ENCODE measurements at places on chromosomes 3 and 15.

DNA sequence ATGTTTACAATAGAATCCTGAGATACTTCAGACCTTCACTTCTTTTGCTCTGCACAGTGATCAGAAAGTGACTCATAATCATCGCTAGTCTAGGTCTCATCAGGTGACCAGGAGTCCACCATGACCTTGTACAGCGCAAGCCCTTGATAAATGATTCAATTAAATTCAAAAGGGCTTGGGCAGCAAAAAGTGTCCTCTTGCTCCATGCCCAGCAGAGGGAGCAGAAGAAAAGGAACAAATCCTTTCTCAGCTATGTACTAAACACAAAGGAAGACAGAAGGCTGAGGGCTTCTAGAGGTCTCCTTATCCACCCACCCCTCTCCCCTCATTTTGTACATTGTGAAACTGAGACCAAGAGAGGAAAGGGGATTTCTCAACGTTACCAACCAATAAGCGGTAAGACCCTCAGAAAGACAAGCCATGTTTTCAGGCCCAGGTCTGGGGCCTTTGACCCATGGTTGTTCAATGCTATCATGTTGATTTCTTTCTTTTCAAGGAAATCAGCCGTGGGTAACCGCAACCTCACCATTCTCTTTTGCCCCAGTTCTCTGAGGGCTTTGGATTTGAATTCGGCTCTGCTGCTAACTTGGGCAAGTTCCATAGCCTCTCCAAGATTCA lies 74.8 kb downstream of the AQP9 start:
- no peak for DNase-seq

DNA sequence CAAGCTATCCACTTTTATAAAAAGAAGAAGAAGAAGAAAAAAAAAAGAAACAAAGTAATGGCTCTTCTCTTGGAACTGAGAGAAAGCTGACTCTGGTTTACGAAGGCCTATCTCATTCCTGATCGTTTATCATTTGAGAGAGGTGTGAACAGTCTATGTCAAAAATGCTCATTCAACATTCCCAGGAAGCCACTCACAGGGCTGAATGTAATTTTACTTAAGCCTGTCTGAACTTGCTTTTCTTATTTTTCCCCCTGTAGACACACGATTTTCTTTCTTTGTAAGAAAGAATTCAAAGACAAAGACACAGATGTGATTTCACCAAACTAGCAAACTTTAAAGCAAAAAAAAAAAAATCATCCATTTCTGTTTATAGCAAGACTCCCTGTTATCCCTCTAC lies 805.8 kb downstream of the FHIT start:
- DNase-seq: no peak

DNA sequence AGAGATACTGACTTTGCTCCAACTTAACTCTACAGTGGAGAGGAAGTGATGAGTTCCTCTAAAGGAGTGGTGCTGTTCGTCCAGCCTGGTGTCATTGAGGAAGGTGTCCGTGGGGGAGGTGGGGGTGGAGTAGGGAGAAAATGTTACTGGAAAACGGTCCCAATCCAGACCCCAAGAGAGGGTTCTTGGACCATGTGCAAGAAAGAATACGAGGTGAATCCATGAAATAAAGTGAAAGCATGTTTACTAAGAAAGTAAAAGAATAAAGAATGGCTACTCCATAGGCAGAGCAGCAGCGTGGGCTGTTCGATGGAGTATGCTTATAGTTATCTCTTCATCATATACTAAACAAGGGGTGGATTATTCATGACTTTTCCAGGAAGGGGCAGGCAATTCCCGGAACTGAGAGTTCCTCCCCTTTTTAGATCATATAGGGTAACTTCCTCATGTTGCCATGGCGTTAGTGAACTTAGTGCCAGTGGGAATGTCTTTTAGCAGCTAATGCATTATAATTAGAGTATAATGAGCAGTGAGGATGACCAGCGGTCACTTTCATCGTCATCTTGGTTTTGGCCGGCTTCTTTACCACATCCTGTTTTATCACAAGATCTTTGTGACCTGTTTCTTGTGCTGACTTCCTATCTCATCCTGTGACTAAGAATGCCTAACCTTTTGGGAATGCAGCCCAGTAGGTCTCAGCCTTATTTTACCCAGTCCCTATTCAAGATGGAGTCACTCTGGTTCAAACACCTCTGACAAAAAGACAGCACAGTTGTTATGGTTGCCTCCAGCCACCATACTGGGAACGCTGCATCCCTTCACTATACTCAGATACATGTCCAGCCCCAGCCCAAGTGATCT lies 38.6 kb downstream of the CLEC3B start:
- DNase-seq: no peak

- no peak for DNase-seq
Measured at GRCh38 chr3:192887701-192888100, 30.0 kb downstream of the MB21D2 start.

GRCh38 chr15:93223803-93224202 lies 134.8 kb upstream of the RGMA start:
- no peak for DNase-seq

- DNase-seq: no peak
Measured at GRCh38 chr3:57065588-57065987, 5.1 kb downstream of the SPATA12 start.

GRCh38 chr3:160195106-160195505 lies 30.1 kb upstream of the C3orf80 start:
- DNase-seq: no peak

DNA sequence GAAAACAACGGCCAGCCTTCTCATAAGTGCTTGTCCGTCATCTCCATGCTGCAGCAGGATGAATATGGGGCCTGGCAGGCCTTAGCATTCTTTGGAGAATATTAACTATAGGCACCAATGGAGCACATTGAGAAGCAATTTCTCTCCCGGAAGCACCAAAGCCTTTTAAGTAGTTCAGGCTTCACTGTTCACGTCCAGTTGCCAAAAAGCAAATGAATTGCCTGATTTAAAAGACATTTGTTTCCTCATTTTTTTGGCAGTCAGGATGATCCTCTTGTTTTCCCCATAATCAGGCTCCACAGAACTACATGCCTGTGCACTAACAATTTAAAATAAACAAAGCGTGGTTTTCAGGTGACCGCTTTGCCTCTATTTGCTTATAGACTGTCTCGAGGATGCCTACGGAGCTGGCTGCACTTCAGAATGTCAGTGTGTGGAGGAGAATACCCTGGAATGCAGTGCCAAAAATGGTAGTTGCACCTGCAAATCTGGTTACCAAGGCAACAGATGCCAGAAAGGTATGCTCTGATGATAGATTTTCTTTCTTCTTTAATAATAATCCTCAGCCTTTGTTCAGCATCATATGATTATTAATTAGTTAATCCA lies 725.2 kb upstream of the GOLIM4 start:
- no peak for DNase-seq

All from suprapubic skin (tissue), 4 donors.